Activated CD8-positive, alpha-beta memory T cell treated with anti-CD3 and anti-CD28 coated beads for 36 hours (primary cell): ENCODE measurements at places on chromosomes 7 and 10. TPM values are rescaled to one million over a fixed set of nuclear protein-coding genes. Genes with fewer than 3 reads are reported as not detected.

The MET gene
- 2.8 TPM for total RNA-seq

The SPDYE16 gene
- total RNA-seq = not detected

The TAS2R41 gene
- not detected for total RNA-seq

The SDK1 gene
- total RNA-seq = 0.15 TPM
